Activated naive CD8-positive, alpha-beta T cell treated with anti-CD3 and anti-CD28 coated beads, Interleukin-2, amount 10 ng/mL, durations not matched to agents 7 days and 5 days (primary cell): ENCODE measurements at places on chromosomes 4 and X. TPM values are rescaled to one million over a fixed set of nuclear protein-coding genes. Genes with fewer than 3 reads are reported as not detected.

- DNase-seq, result no peak
Measured at GRCh38 chrX:51336584-51336983, 4.0 kb downstream of the NUDT10 start.

ZAR1 gene
- not detected for total RNA-seq

GRCh38 chr4:1305781-1306455 lies 16.2 kb downstream of the MAEA start:
- DNase-seq, result no peak

DNA sequence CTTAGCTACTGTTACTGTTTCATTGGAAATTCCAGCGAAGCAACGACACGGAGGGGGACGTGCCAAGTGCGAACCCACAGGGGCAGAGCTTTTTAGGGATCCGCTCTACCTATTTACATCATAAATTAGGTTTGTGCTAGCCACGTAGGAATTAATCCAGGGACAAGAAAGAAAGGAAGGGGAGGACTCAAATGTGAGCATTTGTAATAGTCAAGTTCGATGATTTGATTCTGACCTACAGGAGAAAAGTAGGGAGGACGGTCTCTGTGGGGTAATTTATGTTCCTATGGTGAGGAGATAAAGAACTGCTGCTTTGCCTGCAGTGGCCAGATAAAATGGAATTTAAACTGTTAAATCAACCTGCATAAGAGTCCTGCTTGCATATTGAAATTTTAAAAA lies 1.7 kb downstream of the INTS6L start:
- no peak for DNase-seq

DNA sequence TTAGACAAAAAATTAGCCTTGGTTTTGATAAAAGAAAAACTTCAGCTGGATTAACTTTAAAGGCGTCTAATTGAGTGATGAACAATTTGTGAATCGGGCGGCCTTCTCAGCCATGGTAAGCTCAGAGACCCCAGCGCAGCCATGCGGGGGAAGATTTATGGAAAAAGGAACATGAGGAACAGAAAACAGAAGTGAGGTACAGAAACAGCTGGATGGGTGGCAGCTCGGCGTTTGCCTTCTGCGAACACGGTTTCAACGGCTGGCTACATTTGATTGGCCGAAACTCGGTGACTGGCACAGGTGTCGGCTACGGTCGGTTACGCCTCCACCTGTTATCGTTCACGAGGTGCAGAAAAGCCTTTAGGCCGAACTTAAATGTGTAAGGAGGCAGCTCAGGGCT lies 401.4 kb upstream of the FAT1 start:
- no peak for DNase-seq

F8A3 gene
- total RNA-seq, result 11.9 TPM

DNA sequence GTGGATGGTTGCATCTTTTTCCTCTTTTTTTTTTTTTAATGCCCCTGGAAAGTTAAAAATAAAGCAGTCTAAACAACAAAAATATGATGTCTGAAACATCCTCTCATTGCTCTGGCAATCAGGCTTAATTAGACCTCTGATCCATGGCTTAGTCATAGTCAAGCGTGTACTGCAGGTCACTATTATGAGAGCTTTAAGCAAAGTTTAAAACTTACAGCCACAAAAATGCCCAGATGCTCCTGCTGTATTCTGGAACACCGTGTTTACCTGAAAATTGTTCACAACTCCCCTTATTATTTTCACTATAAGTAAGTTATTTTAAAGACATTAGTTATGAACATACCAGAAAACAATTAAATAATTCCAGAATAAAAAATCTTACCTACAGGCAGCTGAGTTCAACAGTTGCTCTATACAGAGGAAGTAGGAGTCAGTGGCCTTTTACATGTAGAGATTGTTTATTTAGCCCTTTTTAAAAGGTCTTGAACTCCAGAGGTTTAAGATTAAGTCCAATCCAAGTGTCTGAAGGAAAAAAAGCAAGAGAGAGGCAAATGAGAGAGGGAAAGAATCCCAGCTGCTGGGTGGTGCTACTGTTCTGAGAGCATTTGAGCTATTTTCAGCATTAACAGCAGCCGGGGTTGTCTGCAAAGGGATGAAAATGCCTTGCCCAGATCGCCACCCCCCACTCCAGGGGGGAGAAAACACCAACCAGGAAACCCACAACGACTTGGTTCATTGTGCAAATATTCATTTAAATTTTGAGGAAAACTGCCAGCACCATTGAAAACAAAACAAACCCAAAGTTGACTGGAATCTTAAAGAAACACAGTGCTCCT lies 36.9 kb downstream of the SORBS2 start:
- no peak for DNase-seq

DNA sequence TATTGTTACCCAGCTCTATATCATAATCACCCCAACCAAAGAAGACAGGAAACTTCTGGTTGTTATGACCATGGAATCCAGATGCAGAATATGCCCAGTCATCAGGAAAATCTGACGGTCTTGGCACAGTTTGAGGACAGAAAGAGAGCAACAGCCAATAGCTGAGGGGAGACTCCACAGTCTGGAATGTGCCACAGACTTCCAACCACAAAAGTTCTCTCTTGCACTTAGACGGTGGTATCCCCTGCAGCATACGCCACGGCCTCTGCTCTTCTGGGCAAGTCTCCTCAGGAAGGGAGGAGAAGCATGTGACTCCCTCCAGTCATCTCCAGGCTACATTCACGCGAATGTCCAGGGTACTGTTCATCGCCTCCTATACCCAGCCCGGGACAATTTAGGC lies 18.4 kb downstream of the ZNF827 start:
- DNase-seq, result no peak

GRCh38 chr4:3197366-3198105 lies 51.4 kb upstream of the MSANTD1 start:
- no peak for DNase-seq

FGB gene
- total RNA-seq, result not detected

DNA sequence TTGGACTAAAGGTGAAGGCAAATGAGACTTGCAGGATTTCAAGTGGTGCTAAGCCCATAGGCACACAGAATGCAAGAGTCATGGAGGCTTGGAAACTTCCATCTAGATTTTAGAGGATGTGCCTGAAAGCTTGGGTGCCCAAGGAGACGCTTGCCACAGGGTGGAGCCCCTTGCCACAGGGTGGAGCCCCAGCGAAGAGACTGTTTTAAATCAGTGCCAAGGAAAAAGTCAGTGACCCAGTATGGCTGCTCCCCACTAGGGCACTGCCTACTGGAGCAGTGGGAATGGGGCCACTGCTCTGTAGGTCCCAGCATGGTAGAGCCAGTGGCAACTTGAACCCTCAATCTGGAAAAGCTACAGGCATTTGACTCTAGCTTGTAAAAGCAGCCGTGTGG lies 794.2 kb upstream of the LCORL start:
- DNase-seq, result no peak
